NCI-H2081 (cell line): ENCODE measurements at places on chromosomes 7 and 10.

DNA sequence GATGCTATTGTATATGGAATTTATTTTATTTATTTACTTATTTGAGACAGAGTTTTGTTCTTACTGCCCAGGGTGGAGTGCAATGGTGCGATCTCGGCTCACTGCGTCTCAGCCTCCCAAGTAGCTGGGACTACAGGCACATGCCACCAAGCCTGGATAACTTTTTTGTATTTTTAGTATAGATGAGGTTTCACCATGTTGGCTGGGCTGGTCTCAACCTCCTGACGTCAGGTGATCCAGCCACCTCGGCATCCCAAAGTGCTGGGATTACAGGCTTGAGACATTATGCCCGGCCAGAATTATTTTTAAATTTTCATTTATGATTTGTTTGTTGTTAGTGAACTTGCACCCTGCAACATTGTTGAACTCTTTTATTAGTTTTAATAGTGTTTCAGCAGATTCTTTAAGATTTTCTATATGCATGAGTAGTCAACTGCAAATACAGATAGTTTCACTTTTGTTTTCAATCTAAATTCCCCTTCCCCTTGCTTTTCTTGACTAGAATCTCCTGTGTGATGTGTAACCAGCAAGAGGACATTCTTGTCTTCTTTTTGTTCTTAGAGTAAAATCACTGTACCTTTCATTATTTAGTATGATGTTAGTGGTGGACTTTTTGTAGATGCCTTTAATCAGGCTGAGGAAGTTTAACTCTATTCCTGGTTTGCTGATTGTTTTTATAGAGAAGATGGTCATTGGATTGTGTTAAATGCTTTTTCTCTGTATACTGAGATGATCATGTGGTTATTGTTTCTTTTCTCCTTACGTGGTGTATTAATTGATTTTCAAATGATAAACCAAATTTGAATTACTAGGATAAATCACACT, 27.8 kb downstream of the ZNF33A start:
- DNase-seq, result no peak

- peak; percentile 76 for DNase-seq
Measured at GRCh38 chr10:101050208-101051069, 11.3 kb upstream of the KAZALD1 start.

DNA sequence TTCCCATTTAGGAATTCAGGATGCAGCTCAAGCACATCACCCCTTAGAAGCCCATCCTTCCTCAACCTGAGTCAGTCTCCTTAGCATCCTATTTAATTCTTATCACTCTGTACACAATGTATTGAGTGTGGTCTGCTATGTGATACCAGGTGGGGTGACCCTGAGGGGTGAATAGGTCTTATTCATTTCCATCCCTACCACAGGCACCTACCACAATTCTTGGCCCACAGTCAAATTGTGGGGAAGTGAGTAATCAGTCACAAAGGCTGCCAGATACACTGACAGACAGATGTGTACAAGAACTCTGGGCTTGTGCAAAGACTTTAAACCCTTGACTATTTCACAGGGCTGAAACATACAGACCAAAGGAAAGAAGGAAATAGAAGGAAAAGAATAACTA, 560.5 kb downstream of the PARD3 start:
- peak; percentile 4 for DNase-seq

- DNase-seq, result no peak
Measured at GRCh38 chr10:23283680-23284079, 60.9 kb downstream of the C10orf67 start.

DNA sequence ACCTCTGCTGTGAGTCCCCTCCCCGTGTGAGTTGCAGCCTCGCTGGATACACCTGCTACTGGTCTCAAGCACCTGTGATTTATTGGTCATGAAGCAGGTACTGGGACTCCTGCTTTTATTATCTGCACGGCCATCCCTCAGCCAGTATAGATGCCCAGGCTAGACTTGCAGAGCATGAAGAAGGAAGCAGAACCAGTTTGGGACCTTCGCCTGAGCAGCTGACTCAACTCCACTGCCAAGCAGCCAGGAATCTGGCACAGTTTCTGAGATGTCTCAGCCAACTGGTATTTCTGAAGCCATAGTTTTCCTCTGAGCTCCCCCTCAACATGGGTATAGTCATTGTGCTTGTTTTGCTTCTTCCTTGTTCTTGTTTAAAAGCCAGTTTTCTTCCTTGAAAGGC, 28.0 kb upstream of the SLC39A12 start:
- DNase-seq, result no peak

- no peak for DNase-seq
Measured at GRCh38 chr10:47414227-47414592, 30.1 kb upstream of the ZNF488 start.

DNA sequence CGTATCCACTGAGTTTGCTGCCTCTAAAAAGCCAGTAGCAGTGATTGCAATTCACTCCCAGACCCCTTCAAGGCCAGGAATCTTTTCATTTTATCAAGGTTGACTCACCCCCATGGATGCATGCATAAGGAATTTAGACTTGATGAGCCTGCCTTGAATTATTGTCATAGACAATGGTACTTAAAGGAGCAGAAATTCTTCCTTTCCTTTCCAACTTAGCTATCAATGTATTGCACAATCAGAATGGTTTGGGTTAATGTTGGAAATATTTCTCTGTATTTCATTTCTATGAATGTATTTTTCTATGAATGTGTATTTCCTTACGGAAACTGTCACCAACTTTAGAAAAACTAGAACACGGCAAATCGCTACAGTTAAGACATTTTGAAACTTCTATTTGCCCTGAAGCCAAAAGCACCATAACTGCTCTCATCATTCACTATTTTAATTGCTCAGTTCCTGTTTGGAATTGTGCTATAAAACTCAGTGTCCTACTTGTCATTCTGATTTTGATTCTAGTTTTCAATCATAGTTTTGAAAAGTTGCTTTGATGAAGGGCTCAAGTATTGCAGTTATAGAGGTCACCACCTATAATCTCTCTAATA, 355.7 kb upstream of the AKR1E2 start:
- no peak for DNase-seq

GRCh38 chr10:116679351-116679750, 58.6 kb downstream of the PNLIPRP2 start:
- no peak for DNase-seq

DNA sequence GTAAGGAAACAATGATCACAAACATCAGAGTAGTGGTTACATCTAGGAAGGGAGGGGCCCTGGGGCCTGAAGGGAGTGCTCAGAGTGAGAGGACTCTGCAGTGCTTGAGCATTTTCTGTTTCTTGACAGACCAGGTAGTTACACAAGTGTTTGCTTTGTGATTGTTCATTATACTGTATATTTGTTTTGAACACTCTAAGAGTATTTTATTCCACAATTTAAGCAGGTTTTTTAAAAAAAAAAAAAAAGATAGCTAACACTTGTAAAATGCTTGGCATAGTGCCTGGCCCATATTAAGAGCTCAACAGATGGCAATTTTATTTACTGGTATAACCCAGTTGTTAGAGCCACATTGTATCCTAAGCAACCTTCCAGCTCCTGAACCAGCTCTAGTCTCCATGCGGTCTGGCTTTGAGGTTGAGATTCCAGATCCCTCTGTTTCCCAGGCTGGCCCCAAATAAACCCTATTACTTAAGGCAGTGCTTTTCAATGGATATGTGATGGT, 20.1 kb upstream of the ATXN7L1 start:
- DNase-seq, result peak; percentile 89

- DNase-seq, result no peak
Measured at GRCh38 chr7:98291717-98292116, 10.2 kb downstream of the BRI3 start.

DNA sequence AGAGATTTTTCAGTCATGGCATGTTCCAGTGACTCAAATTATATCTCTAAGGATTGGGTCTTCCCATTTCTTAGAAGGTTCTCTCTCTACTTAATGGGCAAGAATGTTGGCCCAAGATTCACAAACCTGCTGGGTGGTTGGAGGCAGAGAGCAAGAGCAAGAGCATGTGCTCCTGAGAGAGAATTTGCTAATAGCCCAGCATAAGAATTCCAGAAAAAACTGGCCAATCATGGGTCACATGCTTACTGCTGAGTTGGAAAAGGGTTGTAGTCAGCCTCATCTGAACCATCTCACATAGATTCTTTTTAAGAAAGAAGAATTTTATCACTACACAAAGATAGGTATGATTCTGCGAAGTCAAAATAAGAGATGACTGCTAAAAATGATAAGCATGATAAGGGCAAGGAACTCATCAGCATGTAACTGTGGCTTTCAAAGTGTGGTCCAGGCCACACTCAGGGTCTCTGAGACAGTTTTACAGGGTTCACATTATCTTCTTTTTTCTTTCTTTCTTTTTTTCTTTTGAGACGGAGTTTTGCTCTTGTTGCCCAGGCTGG, 8.2 kb upstream of the VCL start:
- no peak for DNase-seq

GRCh38 chr10:1360011-1360557, 303.9 kb downstream of the WDR37 start:
- no peak for DNase-seq

- DNase-seq, result peak; percentile 87
Measured at GRCh38 chr7:106176414-106177299, 64.5 kb upstream of the SYPL1 start.

GRCh38 chr10:47088656-47089354, 177.6 kb downstream of the PTPN20 start:
- no peak for DNase-seq

- peak; percentile 47 for DNase-seq
Measured at GRCh38 chr10:66931340-66931948, 5.6 kb downstream of the LRRTM3 start.

DNA sequence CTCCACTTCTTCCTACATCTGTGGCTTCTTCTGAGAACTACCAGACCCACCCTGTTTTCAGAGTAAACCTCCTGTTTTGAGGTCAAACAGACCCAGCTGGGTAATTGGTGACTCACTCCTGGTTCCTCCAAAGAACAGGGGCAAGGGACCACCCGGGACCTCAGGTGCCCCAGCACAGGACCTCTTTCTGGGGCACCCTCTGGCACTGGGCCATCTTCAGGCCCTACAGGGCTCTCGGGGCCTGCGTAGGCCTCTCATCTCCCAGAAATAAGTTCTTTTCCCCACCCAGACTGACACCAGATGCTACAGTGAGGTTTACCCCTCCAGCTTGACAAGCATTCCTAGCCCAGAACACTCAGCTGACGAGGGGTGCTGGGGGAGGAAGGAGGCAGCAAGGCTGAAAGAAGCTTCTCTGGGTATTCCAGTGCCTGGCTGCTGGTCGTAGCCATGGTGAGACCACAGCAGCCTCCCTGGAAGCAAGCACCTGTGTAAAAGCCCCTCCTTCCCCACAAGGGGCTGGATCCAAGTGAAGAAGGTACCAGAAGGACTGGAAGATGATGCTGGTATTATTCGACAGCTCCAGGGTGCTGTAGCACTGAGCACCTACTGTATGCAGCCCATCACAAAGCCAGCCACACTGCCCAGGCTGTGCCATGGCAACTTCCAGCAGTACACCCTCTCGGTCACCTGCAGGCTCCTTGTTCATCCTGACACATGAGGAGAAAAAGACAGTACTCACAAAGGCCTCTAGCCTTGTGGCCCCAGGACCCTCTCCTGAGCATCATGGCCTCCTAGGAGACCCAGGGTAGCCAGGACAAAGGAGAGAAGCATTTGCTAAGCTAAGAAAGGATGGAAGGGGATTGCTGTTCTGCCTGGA, 47.4 kb downstream of the ALOX5 start:
- DNase-seq, result no peak
